ENCODE measurements at places on chromosomes 3 and 15.

DNA sequence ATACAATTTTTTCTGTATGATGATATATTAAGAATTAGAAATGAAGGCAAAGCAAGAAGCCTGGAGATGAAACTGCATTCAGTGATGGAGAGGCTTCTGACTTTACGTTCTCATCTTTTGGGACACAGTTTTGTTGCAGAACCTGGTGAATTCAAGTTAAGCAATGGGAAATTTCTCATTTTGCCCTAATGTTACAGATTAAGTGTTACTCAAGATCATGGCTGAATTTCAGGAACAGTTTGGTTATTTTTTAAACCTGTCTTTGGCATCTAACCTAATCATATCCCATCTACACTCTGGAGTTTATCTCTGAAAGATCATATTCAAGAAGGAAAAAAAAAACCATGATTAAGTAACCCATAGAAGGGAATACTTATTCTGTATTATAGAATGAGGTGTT, 6.0 kb downstream of the NIT2 start:
- DNase-seq: no peak

- no peak for DNase-seq
These were observed 25.4 kb downstream of the CYP8B1 start for GRCh38 chr3:42850263-42850662.

- DNase-seq: no peak
These were observed 864 bp upstream of the NEO1 start for GRCh38 chr15:73051391-73051806.

- no peak for DNase-seq
These were observed 211.3 kb downstream of the TIGIT start for GRCh38 chr3:114504941-114505628.

DNA sequence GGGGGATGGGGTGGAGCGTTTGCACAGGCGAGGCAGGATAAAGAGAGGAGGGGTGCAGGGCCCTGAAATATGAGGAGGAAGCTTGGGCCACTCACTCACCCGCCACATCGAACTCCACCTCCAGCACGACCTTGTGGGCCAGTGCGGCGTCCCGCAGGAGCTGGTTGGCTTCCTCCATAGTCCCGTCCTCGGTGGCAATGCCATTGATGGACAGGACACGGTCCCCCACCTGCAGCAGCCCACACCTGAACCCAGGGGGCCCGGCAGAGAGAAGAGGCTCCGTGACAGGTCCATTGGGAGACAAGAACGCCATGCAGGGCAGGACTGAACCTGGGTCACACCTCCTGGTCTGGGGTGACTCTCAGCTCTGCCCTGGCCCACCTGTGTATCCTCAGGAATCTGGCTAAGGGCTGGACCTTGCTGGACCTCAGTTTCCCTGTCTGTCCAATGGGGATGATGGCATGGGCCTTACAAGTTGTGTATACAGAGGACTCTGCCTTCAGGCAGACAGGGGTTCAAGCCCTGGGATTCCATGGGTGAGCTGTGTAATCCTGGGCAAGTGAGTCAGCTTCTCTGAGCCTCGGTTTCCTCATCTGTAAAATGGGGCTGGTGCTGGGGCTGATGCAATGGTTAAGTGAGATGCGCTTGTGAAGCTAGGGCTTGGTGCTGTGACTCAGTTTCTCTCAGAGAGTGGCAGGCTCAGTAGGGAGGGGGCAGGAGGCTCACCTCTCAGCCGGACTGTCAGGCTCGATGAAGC, 26.4 kb downstream of the GRIP2 start:
- DNase-seq: no peak

DNA sequence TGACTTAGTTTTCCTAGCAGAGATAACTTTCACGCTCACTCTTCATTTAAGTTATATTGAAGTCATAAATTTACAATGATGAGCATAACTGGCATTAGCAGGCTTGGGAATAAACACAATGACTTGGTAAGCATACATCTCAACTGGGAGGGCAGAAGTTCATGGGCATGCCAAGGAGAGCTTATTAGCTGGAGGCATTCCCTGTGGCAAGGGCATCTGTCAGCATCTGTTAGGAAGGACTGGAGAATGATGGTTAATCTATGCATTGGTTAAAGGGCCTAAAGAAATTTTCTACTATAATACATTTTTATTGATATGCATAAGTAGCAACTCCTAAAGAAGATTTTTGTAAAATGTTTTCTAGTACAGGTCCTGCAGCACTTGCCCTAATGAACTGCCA, 52.4 kb downstream of the NEK11 start:
- DNase-seq: no peak

DNA sequence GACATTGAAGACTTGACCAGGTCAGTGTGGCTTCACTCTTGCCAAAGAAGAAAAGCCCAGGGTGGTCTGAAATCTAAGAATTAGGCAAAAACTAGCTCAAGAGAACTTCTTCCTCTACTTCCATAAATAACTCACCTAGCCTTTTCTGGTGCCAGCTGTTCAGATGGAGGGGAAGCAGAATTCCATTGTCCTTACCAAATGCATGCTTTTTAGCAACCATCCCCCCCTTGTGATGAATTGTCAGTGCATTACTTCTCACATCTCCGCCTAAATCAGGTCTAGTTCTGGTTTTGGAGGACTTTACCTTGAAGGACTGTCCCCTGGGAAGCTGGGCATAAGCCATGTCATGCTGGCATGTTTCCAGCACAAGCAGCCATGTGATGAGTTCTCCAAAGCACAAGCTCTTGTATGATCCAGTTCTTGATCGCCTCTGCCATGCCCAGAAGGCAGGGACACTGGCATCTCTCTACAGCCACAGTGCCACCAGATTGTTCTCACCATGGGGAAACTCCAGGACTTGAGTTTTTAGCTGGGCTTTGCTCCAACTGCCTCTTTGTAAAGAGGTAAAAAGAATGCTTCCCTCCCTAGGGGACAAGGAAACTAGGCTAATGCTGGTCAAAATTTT, 96.4 kb upstream of the IL12A start:
- no peak for DNase-seq

GRCh38 chr15:59741274-59741906, 52.3 kb upstream of the BNIP2 start:
- no peak for DNase-seq

DNA sequence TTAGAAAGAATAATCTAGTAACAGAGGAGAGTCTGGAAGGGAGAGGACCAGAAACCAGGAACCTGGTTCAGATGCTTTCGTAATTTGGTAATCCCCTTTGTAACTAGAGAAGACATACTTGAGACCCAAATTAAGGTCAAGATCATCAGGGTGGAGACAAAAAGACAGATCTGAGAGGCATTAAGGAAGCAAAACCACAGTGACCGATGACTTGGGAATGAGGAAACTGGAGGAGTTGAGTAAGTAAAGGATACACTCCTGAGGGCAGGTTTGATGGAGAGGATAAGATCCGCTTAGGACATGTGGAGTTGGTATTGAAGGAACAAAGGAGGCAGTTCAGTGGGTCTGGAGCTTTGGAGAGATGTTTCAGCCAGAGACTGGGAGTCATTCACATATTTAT, 23.6 kb upstream of the BCL2A1 start:
- DNase-seq: no peak

DNA sequence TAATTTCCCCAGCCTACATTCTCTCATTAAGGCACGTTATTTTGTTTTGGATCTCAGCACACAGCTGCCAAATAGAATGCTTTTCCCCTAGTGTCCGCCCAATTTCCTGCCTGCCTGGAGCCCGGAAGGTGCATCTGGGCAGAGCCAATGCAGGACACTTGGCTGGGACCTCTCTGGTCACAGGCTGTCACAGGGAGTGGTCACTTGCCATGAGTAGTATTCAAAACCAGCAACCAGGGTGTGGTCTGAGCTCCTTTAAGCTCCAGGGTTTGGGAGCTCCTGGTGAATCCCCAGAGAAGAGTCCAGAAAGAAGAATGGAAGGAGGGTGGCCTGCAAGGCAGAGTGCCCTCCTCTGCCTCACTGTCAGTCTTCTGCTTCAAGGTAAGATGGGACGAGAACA, at the start of gene HTR3C:
Gene HTR3C, plus strand, starts transcription at position 281 of the 400 bp plus-strand sequence. Its CDS starts 34 bp downstream, at position 315.
- no peak for DNase-seq

DNA sequence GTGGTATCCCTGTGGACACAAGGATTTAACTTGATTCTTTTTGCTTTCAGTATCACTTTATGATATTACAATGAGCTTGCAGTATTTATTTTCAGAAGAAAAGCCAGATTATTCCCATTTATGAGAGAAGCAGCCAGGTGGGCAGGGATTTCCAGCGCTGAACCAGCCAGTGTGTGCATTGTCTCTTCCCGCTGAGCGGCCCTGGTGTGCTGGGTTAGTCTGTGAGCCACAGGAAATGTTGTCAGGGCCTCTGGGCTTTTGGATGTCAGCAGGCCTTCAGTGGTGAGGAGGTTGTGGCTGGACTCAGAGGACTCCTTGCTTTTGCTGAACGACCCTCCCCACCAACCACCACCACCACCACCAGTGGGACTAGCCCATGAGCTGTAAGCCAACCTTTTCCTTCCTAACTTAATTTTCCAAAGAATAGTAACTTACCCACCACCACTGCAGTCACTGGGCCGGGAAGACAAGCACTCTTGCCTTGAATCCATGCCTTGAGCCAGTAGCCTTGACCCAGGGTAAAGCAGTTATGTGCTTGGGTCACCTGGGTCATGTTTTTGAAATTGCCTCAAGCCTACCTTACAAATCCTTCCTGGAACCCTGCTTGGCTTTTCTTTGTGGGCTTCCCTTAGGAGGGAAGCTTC, 33.1 kb downstream of the FLNB start:
- DNase-seq: no peak

GRCh38 chr3:115804200-115804599, 180.9 kb downstream of the GAP43 start:
- no peak for DNase-seq

GRCh38 chr3:46659285-46659684, 34.2 kb downstream of the ALS2CL start:
- no peak for DNase-seq

DNA sequence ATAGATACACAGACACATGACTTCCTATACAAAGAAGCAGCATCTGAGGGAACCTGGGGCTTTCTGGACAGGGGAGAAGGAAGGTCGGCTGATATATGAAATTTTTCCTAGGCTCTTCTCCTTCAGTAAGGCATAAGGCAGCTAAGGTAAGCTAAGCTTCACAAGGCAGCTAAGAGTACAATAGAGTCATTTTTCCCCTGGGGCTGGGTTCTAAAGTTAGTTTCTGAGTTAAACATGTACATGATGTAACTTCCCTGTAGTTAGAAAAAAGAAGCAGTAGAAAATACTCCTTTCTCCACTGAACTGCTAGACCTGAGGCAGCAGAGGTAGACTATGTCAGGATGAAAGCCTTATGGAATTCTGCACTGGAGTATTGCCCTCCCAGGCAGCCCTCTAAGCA, 109.6 kb downstream of the PLD1 start:
- no peak for DNase-seq

DNA sequence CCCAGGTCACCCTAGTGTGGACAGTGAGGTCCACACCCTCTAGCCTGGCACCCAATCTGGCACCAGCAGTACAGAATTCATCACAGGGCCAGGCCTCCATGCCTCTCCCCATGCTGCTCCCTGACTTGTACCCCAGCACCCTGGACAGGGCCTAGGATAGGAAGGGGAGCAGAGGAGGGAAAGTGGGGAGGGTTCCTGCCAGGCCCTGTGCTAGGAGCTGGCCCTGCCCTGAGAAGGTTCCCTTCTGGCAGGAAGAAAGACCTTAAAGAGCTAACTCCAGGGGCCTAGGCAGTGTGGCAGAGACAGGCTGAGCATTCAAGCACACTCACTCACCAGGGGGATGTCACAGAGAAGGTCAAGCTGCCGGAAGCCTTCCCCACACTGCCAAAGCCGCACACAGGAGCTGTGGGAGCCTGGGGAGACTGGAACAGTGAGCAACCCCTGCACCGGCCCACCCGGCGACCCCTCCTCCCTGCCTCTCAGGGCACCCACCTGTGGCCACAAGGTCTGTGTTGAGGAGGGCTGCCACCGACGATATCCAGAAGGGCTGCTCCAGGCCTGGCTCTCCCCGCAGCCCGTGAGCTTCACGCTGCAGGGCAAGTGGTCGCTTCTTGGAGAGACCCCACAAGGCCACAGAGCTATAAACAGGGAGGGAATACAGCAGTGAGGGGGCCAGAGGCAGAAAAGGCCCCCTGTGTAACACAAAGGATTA, 7.4 kb downstream of the RRP9 start:
- no peak for DNase-seq

DNA sequence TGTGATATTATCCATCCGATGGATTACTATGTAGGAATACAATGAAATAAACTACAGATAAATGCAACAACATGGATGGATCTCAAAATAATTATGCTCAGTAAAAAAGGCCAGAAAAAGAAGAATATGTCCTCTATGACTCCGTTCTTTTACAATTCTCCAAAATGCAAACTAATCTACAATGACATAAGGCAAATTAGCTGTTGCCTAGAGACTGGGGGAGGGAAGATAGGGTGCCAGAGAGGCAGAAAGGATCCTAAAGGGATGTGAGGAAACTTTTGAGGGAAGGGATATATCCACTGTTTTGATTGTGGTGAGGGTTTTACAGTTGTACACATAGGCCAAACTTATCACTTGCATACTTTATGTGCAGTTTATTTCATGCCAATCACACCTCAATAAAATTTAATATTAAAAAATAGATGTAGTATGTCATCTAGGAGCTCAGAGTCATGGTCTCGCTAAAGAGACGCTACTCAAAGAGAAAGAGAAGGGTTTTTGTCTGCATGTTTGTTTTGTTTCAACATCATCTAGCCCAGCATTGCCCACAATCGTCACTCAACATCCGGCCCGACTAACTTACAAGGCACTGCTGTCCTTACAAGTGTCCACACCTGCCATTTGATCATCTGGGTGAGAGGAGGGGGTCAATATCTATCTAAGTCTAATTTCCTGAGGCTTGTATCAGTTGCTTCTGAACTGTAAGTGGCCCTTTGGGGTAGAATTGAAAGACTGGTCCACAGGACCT, 29.5 kb downstream of the HES1 start:
- DNase-seq: no peak

DNA sequence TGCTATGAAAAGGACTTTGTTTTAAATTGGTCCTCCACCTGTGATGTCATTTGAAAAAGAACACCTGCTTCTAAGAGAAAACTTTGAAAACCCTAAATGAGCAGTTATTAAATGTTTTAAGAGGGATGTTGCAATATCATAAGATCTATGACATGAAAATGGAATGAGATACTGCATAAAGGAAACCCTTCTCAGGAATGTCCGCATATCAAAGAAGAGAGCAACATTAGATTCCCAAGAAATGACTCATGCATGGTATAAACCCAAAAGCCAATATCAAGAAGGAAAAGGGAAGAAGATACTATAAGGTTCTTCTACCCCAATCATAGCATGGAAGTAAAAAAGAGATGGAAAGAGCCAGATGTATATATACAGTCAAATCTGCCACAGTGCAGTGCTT, 627.5 kb upstream of the LMCD1 start:
- no peak for DNase-seq
